ENCODE measurements at places on chromosomes 11 and 22.

DNA sequence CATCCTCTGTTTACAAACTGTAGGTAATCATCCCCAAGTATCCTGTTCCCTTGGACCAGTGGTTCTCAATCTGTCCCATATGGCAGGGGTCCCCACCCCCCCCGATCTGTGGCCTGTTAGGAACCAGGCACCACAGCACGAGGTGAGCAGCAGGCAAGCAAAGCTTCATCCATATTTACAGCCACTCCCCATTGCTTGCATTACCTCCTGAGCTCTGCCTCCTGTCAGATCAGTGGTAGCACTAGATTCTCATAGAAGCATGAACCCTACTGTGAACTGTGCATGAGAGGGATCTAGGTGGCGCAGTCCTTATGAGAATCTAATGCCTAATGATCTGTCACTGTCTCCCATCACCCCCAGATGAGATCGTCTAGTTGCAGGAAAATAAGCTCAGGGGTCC is 33.4 kb upstream of the EIF3M start:
- DNase-seq, result no peak

DNA sequence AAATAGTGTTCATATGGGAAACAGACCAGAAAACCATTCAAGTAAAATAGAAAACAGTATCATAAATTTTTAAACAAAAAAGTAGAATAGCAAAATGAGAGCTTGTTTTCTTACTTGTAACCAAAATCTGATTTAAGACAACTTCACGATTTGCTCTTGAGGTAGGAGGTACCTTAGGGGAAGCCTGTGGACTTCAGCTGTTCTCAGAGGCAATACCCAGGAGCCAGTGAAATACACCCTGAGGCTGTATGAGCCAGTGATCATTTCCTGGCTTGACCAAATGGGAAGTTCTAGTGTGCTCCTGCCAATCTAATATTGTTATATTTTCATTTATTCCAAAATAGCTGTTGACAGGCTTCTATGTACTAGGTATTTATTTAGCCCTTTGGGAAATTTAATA is 104.8 kb downstream of the ARHGAP42 start:
- DNase-seq, result no peak

DNA sequence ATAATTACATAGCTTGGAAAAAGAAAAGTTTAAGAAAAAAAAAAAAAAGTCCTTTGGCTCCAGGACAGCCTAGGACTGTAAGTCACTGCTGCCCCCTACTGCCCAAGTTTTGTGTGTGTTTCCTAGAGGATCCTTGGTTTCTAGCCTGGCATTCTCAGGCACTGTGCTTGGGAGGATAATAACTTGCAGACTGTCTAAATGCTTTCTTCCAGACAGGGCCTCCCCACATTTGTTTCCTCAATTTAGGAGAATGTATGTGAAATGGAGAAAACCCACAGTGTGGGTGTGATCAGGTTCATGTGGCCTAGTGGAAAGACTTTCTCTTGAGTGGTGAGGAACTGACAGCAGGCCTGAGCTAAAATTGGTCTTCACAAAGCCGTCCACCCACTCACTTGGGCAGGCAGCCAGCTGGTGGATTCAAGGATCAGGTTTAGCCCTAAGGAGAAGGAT is 191.0 kb downstream of the NAV2 start:
- DNase-seq, result peak; percentile 61

DNA sequence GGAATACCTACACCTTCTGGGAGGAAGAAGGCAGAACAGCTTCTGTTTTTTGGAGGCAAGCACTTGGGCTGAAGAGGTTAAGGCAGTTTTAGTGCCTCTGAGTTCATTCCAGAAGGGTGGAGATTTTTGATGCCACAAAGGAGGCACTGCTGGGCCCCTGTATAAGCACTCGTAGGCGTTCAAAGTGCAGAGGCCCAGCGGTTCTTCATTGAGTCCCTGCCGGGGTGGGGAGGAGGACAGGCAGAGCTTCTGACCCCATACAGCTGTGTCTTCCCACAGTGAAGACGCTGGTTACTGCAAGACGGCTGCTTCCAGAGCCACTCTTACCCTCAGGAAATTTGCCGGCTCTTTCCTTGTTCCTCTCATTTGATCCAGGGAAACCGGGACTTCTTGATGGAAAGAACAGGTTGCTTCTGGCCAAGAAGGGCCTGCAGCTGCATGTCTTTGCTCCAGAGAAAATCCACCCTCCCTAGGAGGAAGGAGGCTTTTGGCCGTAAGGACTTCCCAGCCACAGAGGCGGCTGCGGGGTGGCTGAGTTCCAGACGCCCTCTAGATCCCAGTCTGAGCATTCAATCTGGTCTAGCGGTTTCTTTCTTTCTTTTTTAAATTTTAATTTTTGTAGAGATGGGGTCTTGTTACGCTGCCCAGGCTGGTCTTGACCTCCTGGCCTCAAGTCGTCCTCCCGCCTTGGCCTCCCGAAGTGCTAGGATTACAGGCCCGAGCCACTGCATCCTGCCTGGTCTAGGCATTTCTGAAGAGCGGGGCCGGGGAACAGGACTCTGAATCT is 9.4 kb downstream of the ADAMTS15 start:
- no peak for DNase-seq

- DNase-seq, result no peak
Measured at GRCh38 chr22:47000256-47000655, 237.8 kb downstream of the TBC1D22A start.

DNA sequence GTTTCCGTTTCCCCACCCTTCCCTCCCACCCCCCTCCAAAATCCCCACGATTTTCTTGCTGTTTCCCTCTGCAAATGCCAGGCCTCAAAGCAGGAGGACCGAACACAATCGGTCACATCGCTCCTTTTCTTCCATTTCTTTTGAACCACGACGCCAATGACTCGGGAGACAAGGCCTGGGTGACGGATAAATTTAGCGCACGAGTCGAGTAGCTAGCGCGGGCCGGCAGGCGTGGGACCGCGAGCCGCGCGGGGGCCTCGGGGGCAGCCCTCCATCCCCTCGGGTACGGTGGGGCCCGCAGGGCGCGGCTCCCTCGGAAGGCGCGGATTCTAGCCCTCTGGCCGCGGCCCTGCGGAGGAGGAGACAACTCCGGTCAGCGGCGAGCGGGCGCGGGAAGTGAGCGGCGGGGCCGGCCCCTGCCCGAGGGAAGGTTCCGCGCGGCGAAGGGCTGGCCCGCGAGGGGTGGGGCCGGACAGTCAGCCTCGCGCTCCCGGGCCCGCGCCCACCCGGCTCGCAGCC is 414 bp downstream of the JOSD1 start:
- no peak for DNase-seq

GRCh38 chr11:66846671-66847091 is 3.4 kb downstream of the RCE1 start:
- DNase-seq, result no peak

DNA sequence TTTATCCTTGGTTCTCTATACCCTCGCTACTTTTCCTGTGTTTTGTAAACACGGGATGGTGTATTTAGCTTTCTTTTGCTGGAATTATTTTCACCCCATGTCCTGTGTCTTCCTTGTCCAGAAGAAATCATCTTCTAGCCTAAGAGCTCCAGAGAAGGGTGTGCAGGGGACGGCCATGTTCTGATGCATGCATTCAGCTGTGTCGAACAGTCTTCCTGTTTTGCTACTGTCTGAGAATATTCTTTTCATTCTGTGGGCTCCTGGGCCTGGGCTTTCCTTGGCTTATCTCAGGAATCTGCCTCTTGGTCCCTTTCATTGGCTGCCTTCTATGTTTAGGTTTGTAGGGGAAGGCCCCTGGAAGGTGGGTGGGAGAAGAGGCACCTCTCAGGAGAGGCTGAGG is 10.6 kb upstream of the PLET1 start:
- DNase-seq, result no peak

DNA sequence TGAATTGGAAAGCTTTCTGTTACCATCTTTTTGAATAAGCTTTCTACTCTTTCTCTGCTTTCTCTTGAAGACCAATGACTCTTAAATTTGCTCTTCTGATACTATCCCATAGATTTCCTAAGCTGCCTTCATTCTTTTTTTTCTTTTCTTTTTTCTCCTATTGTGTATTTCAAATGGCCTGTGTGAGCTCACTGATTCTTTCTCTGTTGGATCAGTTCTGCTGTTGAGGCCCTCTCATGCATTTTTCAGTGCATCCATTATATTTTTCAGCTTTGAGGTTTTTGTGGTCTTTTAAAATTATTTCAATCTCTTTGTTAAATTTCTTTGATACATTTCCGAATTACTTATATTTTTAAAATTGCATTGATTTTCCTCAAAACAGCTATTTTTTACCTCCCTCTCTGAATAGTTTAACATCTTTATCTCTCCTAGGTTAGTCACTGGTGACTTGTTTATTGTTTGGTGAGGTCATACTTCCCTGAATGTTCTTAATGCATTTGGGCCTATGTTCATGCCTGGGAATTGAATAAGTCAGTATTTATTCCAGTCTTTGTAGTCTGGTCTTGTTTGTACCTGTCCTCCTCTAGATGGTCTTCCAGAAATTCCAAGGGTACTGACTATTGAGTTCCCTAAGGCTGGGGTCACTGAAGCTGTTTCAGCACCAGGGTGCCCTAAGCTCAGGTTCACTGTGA is 110.6 kb upstream of the SERPIND1 start:
- DNase-seq, result no peak

DNA sequence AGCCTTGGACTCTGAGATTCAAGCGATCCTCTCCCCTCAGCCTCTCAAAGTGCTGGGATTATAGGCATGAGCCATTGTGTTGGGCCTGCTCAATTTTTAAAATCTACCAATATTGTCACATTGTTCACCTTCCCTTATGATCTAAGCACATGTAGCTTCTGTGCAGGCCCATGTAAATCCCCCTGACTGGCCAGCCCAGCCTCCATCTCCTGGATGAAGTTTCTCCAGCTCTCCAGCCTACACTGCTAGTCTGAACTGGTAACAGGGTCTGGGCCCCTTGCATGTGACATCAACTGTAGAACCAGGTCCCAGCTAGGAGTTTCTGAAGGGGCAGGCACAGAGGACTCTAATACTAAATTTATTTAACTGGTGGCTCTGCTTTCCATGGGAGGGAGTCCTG is 32.8 kb upstream of the YPEL1 start:
- DNase-seq, result no peak

- DNase-seq, result no peak
Measured at GRCh38 chr11:2302896-2303626, 1.2 kb downstream of the TSPAN32 start.

- no peak for DNase-seq
Measured at GRCh38 chr22:45413013-45413367, 409 bp downstream of the SMC1B start.

DNA sequence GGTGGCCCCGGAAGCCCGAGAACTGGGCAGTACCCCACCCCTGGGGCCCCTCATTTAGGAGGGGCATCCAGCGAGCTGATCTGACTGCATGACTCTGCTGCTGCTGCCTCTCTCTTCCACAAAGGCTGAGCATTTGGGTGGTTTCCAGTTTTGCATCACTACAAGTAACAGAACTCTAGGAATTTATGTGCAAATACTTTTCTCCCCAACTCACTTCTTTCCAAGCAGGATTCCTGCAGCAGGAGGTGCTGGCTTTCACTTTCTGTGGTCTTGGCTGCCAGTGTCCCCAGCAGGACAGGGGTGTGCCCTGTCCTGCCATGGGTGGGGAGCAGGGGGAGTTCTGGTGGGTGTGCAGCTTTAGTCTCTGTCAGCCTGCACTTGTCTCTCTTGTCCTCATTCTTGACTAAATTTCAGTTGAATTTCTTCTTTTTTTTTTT is 21.2 kb downstream of the UPB1 start:
- DNase-seq, result no peak

- DNase-seq, result no peak
Measured at GRCh38 chr11:57476757-57477506, 16.6 kb downstream of the RTN4RL2 start.

All from NCI-H1092 treated with DMSO at 0.1 percent for 48 hours (cell line).